ENCODE measurements at places on chromosomes 7 and 10.

DNA sequence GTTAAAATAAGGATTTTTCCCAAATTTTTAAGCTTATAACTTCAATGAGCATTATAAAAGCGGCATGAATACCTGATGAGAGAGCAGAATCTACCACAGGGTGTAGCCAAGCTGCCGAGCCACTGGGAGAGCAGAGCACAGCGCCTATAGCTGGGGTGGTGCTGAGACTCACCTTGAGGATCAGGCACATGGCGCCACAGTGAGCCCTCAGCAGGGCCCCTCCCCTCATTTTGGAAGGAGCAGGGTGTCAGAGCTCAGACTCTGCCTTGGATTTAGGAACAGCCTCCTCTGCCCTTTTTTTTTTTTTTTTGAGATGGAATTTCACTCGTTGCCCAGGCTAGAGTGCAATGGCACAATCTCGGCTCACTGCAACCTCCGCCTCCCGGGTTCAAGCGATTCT, 118.6 kb downstream of the SRPK2 start:
- no peak for DNase-seq

DNA sequence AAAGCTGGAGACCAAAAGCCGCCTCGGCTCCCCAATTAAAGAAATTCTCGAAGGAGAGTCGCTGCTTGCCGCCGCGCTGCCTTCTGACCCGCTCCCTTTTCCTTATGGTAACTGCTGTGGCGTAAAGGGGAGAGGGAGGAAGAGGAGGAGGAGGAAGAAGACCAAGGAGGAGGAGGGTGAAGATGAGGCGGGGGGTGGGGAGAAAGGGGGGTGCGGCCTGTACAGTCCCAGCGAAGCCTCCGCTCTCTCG, 388 bp downstream of the CNOT4 start:
- DNase-seq, result peak; percentile 52

DNA sequence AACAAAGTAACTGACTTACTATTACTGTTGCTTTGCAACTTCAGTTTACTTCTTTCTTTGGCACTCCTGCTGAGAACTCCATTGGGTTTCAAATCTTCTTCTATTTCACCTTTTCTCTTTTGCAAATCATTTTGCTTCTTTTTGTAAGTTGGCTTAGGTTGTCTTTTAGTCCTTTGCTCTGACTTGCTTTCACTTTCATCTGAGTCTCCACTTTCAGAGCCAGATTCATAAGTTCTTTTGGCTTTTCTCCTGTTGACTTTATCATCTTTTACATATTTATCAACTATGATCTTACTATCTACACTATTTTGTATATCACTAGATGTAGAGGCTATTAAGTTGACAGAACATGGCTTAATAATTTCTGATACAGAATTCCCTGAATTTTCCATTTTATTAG, 73.4 kb downstream of the NRBF2 start:
- no peak for DNase-seq

DNA sequence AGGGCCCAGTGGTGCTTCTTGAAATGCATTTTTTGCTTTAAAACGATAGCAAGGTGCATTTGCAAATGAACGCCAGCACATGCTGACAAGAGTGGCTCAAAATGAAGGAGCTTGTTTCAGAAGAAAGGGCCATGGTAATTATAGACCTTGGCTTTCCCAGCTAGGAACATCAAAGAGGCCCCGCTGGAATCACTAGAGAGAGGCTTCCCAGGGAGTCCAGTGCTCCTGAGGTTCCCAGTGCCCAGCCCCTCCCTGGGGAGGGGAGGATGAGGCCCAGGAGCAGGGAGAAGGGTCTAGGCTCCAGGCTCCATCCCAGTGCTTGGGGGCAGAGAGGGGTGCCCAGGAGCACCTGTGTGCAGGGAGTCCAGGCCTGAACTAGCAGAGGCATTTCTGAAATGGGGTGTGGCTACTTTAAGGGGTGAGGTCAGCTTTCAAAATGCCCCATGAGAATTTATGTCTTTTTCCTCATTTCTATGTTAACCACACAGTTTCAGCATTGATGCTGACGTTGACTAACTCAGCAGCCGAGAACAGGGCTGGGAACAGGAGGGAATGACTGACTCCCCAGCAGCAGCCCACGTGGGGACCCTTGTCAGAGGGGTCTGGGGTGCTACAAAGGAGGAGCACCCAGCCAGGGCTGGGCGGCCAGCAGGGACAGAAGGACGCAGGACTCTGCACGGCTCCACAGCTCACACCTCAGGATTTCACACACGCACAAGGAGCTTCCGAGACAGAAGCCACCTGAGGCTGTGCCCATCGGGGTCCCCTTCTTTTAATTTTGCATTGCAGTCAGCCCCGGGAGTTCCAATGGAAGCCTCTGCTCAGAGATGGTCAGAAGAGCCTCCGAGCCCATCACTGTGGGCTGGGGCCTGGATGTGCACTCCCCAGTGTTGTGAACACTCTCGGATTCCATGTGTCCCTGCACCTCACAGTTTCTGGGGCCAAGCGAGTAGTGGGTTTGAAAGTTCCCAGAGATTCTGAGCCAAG, 570.2 kb downstream of the PTPRN2 start:
- DNase-seq, result no peak

GRCh38 chr10:133258066-133258817, 18.4 kb downstream of the ADAM8 start:
- no peak for DNase-seq

- DNase-seq, result peak; percentile 65
These were observed 98.8 kb downstream of the CACNB2 start for GRCh38 chr10:18238870-18239485.

GRCh38 chr7:2853147-2853546, 9.0 kb upstream of the GNA12 start:
- DNase-seq, result no peak

GRCh38 chr10:71080381-71081228, 131.8 kb upstream of the UNC5B start:
- no peak for DNase-seq

DNA sequence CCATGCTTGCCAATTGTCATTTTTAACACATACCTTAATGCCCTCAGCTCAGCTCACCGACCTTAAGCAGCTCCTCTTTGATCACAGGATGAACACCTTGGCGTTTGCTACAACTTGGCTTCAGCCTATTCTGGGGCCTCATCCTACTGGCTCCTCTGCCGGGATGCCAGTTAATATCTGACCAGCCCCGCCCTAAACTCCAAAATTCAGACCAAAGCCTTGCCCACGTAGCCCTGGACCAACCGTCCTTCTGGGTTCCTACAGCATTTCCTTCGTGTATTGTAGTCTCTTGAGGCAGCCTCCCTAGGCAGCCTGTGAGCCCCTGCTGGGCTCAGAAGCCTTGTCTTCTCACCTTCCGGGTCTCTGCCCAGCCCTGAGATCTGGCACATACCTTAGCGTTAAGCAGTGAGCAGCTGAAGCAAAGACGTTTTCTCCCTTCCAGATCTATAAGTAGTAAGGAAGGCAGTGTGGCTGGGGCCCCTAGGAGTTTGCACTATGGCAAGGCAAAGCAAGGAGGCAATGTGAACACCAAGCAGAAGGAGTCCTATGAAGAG, 836 bp downstream of the ENO4 start:
- no peak for DNase-seq

DNA sequence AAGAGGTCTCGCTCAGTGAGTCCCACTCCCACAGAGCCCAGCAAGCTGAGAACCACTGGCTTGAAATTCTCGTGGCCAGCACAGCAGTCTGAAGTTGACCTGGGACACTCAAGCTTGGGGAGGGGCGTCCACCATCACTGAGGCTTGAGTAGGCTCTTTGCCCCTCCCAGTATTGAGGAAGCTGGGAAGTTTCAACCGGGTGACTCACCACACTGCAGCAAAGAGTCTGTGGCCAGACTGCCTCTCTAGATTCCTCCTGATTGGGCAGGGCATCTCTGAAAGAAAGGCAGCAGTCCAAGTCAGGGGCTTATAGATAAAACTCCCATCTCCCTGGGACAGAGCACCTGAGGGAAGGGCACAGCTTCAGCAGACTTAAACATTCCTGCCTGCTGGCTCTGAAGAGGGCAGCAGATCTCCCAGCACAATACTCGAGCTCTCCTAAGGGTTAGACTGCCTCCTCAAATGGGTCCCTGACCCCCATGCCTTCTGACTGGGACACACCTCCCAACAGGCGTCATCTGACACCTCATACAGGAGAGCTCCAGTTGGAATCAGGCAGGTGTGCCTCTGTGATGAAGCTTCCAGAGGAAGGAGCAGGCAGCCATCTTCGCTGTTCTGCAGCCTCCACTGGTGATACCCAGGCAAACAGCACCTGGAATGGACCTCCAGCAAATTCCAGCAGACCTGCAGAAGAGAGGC, 970.9 kb upstream of the LRRN3 start:
- no peak for DNase-seq

DNA sequence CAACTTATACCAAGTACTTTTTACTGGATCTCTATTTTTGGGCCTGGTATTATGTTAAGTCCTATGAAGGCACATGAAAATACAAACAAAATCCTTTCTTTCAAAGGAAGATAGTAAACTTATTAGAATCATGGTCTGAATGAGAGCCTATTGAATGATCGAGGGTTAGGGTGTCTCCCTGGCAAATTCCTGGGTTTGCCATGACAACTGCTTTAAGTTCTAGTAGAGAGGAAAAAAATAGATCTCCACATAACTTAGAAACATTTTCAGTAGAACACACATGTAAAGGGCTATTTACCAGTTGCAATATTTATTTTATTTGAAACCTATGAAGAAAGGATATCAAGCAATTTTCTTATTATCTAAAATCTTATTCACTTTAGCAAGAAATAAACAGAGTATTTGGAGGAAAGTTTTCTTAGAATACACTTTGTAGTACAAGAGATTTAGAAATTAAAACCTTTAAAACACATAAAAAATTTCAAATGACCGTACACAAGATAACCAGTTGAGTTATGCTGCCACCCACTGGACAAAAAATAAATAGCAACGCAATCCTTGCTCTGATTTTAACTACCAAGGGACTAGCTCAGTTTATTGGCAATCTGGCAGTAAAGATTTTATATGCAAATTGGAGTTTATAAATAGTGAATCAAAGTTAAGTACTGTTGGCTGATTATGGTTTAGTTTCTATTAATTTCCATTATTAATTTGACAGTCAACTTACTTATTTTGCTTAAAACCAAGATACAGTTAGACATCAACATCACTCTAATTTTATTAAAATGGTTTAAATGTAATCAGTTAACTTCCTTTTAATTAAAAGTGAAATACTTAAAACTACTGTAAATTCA, 33.9 kb downstream of the CACUL1 start:
- DNase-seq, result peak; percentile 97

GRCh38 chr7:2782565-2782964, 61.5 kb downstream of the GNA12 start:
- no peak for DNase-seq

GRCh38 chr7:100190048-100190711, 12.5 kb downstream of the STAG3 start:
- DNase-seq, result peak; percentile 70

DNA sequence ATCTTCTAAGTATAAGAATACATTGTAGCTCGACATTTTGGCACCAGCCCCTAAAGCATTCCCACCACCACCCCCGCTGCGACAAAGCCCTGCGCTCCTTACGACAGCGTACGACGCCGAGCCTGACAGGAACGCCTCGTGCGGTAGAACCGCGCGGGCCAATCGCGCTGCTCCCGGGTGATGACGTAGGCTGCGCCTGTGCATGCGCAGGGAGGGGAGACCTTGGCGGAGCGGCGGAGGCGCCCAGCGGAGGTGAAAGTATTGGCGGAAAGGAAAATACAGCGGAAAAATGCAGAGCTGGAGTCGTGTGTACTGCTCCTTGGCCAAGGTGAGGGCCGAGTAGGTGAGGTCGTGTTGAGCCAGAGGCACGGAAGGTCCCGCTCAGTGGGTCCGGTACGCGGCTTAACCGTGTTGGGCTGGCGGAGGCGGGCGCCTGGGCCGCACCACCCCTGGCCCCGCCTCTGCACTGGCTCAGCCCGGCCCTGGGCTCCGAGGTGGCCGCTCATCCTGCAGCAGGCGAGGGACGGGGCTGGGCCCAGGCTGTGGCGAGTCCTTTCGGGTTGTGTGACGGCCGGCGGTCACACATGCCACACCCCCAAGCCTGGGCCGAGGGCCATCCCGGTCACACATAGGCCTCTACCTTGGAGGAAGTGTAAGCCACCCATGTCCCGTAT, at the start of gene DLD:
DLD (plus strand) TSS at position 222 of the 674 bp plus-strand sequence; CDS start at position 290, 68 bp downstream.
- DNase-seq, result peak; percentile 90

DNA sequence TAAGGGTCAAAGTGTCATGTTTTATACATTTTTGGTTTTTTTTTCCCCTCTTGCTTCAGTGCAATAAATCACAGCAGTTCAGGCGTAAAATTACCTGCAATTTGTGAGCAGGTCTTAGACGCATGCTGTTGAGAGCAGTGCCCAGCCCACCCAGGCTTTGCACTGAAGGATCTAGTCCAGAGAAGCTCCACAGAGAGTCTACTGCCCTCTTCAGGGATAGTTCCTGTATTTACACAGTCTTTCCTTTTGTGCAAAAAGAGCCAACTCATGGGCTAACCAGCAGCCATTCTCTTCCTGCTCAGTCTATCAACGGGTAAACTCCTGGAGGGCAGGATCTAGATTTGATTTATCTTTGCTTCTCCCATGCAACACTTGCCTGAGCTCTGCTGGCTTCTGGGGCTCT, 82.2 kb upstream of the NAMPT start:
- DNase-seq, result peak; percentile 64

- DNase-seq, result no peak
These were observed 54.3 kb upstream of the ECHDC3 start for GRCh38 chr10:11687779-11688447.

DNA sequence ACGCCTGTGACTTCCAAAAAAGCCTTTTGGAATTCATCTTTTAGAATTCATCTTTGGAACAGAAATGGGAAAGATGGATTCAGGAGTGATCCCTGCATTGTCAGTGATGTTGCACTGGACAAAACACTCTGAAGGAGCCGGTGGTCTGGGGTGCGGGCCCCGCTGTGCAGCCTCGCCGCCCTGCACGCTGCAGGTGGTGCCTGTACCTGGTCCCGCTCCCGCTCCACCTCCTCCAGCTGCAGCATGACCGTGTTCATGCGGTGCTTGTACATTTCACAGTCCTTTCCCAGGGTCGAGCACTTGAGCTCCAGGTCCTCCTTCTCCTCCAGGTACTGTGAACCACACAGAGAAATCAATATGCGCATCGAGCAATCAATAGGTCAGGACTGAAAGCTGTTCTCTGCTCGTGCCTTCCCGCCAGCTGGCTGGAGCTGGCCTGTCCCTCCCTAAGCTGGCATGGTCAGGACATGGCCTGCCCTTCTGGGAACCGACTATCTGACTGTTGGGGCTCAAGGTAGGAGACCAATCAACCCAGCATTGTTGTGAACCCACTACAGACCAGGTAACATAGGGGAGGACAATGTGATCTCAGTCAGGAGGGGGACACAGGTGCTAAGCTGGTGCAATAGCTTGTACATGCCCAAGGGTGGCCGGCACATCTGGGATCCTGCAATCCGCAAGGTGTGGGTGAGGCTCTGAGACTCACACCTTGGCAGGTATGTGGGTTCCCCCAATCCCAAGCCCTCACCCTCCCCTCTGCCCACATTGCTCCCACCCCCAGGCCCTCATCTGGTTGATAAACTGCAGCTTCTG, 93.8 kb upstream of the GNA12 start:
- no peak for DNase-seq

GRCh38 chr10:1102416-1102815, 46.2 kb downstream of the WDR37 start:
- DNase-seq, result peak; percentile 53

- no peak for DNase-seq
These were observed 176.3 kb downstream of the RPS24 start for GRCh38 chr10:78209970-78210369.

GRCh38 chr7:107128217-107128616, 40.6 kb upstream of the HBP1 start:
- DNase-seq, result no peak
